GM04504 (cell line): ENCODE measurements at places on chromosomes 5 and 9.

DNA sequence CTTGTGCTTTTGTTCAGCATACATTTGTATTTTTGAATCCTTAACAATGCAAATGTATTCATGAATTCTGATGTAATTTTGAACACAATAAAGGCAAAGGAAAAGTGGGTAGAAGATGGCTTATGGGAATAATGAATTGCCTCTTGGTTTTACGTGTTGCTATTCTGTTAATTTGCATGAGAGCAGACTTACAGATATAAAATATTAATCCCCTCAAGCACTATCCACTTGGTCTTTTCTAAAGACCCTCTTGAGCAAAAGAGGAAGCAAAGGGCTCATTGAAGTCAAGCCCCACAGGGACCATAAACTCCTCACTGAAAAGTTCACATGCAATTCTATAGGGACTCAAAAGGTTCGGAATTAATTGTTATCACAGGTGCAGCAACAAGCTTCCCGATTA, 51.9 kb downstream of the OSTF1 start:
- no peak for DNase-seq

- DNase-seq: no peak
Measured at GRCh38 chr5:1563617-1564181, 39.9 kb upstream of the LPCAT1 start.

DNA sequence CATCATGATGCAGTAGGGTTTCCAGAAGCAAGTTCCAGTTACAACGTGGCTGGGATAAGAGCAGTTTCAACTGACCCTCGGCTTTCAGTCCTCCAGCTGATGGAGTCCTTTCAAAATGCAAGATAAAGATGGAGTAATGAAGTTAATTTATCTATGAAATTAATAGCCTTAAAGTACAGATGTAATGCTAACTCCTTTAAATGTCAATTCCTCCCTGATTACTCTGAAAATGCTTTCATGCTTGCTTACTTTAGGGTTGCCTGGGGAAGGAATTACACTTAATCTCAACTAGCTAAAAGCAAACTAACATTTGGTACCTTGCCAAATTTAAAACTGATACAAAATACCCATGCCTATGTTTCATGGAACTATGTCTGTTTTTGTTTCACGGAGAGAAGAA, 178.4 kb downstream of the KIAA0825 start:
- no peak for DNase-seq

- no peak for DNase-seq
Measured at GRCh38 chr5:157292599-157292998, 26.7 kb downstream of the CYFIP2 start.

GRCh38 chr9:11235061-11235460, 622.3 kb upstream of the PTPRD start:
- DNase-seq: no peak

- no peak for DNase-seq
Measured at GRCh38 chr5:84292000-84292642, 92.6 kb downstream of the EDIL3 start.

GRCh38 chr5:84682531-84682930, 297.9 kb upstream of the EDIL3 start:
- DNase-seq: no peak

DNA sequence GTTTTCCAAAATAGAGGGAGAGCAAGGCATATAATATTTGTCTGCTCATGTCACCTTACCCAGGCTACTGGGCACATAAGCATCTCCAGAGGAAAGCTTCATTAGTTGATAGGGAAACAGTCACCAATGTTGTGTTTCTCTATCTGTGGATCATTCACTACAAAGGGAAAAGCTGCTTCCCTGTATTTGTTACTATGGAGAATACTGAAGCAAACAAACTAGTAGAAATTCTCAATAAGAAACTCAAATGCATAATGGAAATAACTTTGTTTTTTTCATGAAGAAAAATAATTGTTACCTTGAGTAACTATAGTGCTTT, 138.2 kb downstream of the PCSK1 start:
- no peak for DNase-seq

DNA sequence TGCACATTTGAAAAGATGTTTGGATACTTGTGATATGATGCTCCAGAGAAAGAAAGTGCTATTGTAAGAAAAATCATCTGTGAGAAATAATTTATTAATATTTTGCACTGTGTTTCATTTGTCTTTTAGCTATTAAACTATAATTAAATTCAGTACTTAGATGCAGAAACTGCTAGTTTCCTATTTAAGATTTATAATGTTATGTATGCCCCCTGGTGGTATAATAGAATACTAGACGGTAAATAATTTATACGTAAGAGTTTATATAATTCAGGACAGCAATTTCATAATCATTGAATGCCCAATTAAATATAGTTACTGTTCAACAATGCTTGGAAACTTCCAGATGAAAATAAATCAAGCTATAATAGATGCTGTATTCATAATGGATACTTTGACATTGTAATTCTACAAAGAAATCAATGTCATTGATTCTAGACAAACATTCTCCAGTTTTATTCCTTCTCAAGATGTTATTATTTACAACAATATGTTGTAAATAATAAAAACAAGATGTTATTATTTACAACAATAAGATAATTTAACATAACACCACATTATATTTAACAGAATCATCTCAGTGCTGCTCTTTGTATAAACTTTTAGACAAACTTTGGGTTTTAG, 101.0 kb downstream of the TMEM232 start:
- peak; percentile 15 for DNase-seq

DNA sequence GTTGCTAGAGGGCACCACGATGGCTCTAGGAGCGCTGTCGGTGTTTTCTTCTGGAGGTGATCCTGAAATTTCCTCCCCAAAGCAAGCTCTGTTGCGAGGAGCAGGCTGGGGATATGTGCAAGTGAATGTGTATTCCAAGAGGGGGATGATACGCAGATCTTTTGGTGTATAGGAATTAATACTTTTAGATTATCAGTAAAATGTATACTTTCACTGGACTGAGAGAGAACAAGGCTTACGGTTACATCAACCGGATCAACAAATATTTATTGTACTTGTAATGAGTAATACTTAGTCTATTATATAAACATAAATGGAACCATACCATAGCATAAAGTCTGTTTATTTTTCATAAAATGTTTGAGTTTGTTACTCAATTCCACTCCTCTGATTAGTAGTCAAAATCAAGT, 632 bp upstream of the PRKAA1 start:
- DNase-seq: peak; percentile 24
